ENCODE measurements at places on chromosomes 2 and 18. TPM values are rescaled to one million over a fixed set of nuclear protein-coding genes. Genes with fewer than 3 reads are reported as not detected.

Gene MTCL1
- total RNA-seq, result 57.3 TPM

Gene DNAH7
- 4.8 TPM for total RNA-seq

Gene FAM110C
- 7.7 TPM for total RNA-seq

Gene RNPEPL1
- total RNA-seq, result 16.6 TPM

Gene KIF5C
- 4.3 TPM for total RNA-seq

Gene AKAIN1
- total RNA-seq, result not detected

Gene OSR1
- 8.9 TPM for total RNA-seq

Gene SNTG2
- total RNA-seq, result not detected

Gene RFTN2
- total RNA-seq, result 18.1 TPM

Gene IL18R1
- total RNA-seq, result 6.7 TPM

Gene FAM237A
- not detected for total RNA-seq

Gene BUB1
- 11.6 TPM for total RNA-seq

Gene PRPF40A
- total RNA-seq, result 92.9 TPM

Gene TEKT4
- 1.9 TPM for total RNA-seq

Gene SP3
- total RNA-seq, result 125 TPM

Gene ZAP70
- 3.4 TPM for total RNA-seq

Gene FKBP1B
- not detected for total RNA-seq

Gene PAX3
- 4.6 TPM for total RNA-seq

Gene TUBB8B
- not detected for total RNA-seq

Gene C2orf15
- 1.7 TPM for total RNA-seq

Gene GKN2
- total RNA-seq, result 0.96 TPM

Gene NOL4
- total RNA-seq, result 2.9 TPM

Gene RESP18
- not detected for total RNA-seq

Gene AQP12A
- total RNA-seq, result not detected

Gene MERTK
- 8.4 TPM for total RNA-seq

Gene CAVIN2
- 16.4 TPM for total RNA-seq

All from umbilical cord (tissue), 2 donors.